ENCODE measurements at places on chromosomes 2 and 18.

DNA sequence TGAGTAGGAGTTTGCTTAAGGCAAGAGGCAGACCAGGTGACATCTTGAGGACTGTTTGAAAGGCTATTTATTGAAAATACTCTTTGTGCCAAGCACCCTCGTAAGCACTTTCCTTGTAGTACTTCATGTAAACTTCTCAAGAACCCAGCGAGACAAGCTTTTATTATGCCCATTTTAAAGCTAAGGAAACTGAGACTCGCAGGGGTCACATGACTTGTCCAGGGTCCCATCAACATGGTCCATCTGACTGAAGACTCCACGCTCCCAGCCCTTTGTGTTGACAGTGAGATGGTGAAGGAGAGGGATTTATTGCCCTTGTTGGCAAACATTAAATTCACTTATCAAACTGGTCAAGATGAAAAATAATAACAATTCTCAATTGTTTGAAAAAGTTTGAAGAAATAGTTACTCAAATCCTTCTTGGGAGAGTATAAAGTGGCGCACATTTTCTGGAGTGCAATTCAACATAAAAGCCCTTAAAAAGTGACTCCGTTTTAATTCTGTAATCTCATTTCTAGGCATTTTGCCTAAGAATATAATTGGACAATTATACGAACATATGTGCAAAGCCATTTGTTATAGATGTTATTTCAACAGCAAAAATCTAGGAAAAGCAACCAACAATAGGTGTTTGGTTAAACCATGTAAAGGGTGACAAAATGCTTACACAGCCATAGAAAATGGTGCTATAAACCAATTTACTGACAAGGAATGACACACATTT, 270.5 kb upstream of the NCKAP5 start:
- DNase-seq = no peak

GRCh38 chr2:204251158-204251997, 293.9 kb upstream of the PARD3B start:
- DNase-seq = no peak

- DNase-seq = peak; percentile 62
Measured at GRCh38 chr2:234633581-234634230, 136.8 kb upstream of the ARL4C start.

DNA sequence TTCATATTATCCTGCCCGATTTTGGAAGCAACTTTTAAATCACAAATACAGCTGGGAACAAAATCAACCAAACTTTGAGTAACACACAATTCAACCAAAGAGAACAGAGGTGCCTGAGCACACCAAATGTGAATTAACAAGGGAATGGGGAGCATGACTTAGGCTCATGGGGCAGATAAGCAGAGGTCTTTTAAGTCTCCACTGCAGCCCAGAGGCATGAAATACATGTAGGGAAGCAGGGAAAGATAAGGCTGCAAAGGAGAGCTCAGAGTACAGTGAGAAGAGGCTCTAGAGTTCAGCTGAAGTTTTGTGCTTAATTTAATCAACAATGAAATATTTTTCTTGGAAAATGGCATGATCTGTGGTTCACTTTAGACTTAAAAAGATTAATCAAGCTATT, 49.0 kb downstream of the CYTIP start:
- DNase-seq = no peak

DNA sequence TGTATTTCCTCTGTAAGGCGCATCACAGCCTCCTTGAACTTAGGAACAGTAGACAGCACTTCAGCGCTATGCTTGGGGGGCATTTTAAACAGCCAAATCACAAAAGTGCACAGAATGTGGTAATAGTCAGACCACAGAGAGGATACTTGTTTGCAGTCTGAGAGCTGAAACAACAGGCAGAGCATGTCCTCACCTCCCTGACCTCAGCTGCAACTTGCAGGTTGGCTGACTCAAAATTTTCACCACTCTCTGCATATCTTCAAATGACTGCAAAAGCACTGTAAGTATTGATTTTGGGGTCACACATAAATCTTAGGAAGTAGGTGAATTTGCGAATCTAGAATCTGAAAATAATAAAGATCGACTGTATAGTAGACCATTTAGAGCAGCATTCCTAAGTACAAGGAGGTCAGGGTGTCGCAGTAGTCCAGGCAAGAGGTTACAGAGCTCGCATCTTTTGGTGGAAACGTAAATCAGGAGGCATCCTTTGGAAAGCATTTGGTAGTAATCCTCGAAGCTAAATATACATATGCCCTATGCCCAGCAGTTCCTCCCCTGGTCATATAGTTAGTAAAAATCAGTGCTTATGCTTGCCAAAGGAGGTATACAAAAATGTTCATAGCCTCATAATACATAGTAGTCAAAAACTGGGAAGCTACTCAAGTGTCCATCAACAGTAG, 108.2 kb upstream of the MYCN start:
- DNase-seq = no peak

GRCh38 chr18:35716169-35716831, 134.8 kb downstream of the GALNT1 start:
- DNase-seq = no peak

- no peak for DNase-seq
Measured at GRCh38 chr2:222076973-222077690, 221.7 kb downstream of the PAX3 start.

- no peak for DNase-seq
Measured at GRCh38 chr2:3195641-3196476, 181.8 kb downstream of the EIPR1 start.

- DNase-seq = no peak
Measured at GRCh38 chr2:66689456-66690051, 254.6 kb downstream of the MEIS1 start.

GRCh38 chr18:8990276-8991031, 112.0 kb upstream of the NDUFV2 start:
- no peak for DNase-seq

DNA sequence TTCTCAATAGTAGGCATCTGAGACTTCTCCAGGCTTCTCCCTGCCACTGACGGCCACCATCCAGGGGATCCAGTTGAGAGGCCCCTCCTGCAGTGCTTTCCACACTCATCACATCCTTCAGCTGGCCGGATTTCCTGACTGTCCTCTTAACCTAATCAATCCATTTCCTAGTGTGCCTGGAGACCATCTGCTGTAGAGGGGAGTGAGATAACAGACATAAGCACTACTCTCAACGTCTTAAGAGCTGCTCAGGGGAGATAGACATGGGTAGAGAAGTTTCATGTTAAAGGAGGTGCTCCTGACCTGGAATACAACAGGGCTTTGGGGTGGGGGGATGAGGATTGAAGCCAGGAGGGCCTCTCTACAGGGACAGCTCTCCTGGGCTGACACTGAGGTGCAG, 14.2 kb downstream of the SPR start:
- no peak for DNase-seq

DNA sequence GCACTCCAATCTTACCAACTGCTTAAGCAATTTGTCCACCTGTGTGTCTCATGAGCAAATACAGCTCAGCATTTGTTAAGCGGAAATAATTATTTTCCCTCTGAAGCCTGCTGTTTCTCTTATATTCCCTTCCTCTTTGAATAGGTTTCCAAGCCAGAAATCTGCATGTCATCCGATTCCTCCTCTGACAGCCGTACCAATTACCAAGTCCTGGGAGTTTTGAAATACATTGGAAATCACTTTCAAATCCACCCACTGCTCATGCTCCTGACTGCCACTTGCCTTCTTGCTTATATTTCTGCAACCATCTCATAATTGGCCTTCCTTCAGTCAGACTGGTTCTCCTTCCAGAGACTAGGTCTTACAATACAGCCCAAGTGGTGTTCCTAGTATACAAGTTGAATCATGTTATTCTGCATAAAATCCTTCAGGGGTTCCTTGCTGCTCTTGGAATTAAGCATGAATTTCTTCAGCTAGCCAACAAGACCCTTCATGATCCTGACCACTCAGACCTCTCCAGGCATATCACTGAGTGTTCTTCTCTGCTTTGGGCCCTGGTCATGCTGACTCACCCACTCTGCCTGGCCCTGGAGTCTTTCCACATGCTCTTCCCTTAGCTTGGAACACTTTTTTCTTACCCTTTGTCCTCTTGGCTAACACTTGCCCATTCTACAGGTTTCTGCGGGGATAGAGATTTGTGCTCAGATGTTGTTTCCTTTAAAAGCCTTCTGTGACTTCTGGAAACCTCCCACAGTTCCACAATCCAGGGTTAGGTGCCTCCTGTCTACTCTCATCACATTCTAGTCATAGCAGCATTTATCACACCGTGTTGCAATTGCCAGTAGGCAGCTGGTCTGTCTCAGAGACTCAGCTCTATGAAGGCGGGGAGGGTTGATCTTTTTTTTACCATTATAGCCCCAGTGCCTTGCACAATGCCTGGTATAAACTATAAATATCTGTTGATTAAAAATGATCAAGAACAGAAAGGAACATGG, 157.6 kb downstream of the ARL6IP6 start:
- DNase-seq = no peak

- no peak for DNase-seq
Measured at GRCh38 chr2:233982421-233983121, 65.4 kb downstream of the TRPM8 start.

DNA sequence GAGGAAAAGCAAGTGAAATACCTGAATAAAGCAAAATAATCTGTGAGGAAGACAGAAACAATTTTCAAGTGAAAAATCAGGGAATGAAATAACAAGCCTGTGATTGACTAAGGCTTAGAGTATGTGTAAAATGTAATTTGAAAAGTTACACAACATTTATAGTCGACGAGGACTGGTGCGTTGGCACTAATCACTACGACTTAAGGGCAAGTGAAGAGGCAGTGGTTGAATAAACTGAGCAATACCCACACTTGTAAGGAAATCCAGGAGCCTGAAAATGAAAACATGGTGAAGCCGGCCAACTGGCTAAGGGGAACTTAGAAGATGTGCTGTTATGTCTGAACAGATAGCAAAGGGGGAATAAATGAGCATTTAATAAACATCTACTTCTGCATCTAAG, 13.4 kb downstream of the DOK1 start:
- DNase-seq = no peak

- no peak for DNase-seq
Measured at GRCh38 chr2:524442-524841, 152.8 kb downstream of the TMEM18 start.

DNA sequence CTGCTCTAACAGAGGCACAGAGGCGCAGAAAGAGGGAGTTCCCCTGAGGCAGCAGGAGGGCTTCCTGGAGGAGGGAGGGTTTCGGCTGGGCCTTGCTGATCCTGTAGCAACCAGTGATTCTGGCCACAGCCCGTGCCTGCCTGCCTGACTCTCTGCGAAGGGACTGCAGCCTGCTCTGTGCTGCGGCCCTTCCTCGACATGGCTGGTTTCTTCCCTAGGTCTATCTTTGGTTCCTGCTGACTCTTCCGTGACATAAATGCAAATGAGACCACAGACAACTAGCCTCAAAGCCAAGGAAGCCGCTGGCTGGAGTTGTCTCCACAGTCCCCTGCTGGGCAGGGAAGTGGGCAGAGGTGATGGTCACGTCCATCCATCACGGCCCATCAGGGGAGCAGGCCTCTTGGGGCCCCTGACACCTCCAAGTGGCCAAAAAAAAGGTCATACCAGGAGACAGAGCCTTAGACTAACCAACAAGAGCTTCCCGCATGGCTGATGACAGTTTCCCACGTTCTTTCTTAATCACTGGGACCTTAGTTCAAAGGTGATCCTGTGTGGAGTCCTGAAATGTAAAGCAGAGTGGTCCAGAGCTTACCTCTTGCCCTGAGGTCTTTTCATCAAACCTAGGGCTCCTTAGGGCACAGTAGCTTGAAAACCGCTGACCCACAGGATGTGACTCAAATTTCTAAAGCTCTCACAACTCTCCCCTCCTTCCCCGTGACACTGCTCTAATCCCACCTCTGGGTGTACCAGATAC, 55.3 kb downstream of the HS1BP3 start:
- DNase-seq = peak; percentile 42

GRCh38 chr2:64698668-64699444, 45.1 kb upstream of the SERTAD2 start:
- no peak for DNase-seq

- DNase-seq = no peak
Measured at GRCh38 chr2:59578349-59578748, 975.1 kb downstream of the BCL11A start.

DNA sequence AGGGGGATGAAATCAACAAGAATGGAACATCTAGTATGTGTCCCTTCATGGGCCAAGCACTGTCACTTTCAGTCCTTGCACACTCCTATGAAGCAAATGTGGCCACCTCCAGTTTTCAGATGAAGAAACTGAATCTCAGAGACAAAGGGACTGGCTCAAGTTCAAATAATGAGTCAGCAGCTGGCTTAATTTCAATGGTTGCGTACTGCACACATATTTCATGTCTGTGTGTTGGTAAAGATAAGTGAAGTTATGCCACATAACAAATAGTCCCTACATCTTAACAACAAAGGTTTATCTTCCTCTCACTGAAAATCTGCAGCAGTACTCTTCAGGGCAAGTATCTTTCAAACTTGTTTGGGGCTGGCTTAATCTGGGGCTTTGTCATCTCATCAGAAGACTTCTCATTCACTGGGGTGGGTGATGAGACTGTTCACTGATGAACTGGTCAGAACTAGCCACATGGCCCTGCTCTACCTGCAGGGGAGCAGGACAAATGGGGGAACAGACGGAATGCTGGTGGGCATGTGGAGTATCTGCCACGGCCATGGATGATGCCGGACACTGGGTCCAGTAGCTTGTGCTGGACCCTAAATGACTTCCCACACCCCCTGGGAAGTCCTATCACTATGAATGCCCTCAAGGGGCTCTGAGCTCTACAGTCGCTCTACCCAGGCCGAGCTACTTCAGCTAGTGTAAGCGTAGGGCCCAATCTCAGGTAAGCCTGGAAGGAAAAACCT, 263.2 kb downstream of the CYP26B1 start:
- DNase-seq = no peak

DNA sequence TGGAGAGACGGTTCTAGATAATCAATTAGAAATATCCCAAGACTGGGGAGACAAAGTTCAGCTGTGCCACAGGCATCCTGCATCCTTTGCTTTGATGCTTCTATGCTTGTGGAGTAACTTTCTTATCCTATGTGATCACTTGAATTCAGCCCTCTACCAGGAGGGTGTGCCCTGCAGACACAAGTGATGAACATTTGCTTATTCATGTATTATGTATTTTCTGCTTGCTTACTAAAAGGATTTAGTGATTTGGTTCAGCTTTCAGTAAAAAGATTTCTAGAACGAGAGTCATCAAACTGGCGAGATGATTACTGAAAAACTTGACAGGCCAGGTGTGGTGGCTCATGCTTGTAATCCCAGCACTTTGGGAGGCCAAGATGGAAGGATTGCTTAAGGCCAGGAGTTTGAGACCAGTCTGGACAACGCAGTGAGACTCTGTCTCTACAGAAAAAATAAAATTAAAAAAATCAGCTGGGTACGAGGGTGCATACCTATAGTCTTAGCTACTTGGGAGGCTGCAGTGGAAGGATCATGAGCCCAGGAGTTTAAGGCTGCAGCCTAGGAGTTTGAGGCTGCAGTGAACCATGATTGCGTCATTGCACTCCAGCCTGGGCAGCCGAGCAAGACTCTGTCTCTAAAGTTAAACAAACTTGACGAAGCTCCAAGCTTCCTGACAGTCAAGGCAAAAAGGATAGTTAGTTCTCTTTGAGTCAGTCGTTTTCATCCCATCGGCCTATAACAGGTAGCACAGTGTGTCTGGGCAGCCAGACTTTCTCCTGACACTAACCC, 13.3 kb downstream of the HK2 start:
- no peak for DNase-seq

All from NCI-H526 treated with DMSO at 0.1 percent for 48 hours (cell line).